Fibroblast of skin of right quadriceps (primary cell): ENCODE measurements at places on chromosomes 11 and 22.

GRCh38 chr11:64083398-64084080 lies 47.8 kb downstream of the FLRT1 start:
- DNase-seq: no peak

DNA sequence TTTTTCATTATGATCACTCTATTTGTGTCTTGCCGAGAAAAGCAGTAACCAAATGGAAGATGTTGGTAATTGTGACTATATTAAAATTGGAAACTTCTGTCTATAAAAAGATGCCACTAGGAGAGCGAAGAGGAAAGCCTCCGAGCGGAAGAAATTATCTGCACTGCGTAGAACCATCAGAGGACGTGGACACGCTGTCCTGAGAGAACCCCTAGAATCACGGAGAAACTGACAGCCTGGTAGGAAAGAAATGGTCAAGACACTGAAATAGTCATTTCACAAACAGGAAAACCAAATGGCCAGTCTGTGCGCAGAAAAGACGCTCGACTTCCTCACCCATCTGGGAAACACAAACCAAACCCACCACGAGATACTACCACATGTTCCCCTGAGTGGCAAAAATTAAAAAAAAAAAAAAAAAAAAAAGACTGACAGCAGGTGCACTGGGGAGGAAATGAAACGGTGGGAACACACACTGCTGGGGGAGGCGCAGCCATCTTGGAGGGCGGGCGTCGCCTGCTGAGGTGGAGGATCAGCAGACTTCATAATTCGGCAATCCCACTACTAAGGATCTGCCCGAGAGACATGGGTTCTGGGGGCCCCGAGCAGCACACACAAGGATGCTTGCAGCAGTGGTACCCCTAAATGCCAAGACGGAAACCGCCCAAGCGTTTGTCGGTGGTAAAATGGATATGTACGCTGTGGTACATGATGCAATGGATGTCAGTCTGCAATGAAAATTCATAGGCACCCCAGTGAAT lies 21.3 kb downstream of the IFITM10 start:
- peak; percentile 32 for DNase-seq

- DNase-seq: no peak
Measured at GRCh38 chr11:61683961-61684869, 4.0 kb downstream of the DAGLA start.

- DNase-seq: peak; percentile 8
Measured at GRCh38 chr11:124394408-124394807, 4.4 kb downstream of the OR8B3 start.

DNA sequence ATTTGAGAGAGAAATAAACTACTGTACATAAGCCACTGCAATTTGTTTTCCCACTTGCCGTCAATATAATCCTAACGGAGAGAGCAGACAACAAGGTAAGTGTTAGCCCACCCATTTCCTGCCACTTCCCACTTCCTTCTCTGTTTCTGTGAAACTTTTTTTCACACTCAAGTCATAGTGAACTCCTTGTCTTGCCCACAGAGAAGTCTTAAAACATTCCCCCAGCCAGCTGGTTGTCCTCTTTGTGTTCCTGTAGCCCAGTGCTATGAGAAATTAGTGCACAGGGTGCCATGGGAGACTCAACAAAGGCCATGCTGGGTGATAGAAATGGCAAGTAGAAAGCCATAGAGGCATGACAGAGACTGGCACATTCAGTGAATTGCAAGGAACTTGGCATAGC lies 208.6 kb downstream of the BLID start:
- DNase-seq: no peak

GRCh38 chr11:104783241-104783640 lies 115.0 kb downstream of the CASP12 start:
- DNase-seq: no peak

DNA sequence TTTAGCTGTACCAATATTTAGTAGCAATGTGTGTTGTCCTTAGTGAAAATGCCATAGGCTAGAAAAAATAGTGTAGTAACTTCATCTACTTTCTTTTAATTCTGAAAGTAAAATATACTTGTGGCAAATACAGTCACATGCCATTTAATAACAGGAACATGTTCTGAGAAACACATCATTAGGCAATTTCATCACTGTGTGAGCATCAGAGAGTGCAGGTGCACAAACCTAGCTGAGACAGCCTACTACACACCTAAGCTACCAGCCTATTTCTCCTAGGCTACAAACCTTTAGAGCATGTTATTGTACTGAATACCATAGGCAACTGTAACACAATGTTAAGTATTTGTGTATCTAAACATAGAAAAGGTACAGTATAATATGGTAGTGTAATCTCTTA lies 127.0 kb upstream of the PITPNB start:
- DNase-seq: no peak

GRCh38 chr22:20093418-20094196 lies 13.6 kb downstream of the DGCR8 start:
- DNase-seq: no peak

DNA sequence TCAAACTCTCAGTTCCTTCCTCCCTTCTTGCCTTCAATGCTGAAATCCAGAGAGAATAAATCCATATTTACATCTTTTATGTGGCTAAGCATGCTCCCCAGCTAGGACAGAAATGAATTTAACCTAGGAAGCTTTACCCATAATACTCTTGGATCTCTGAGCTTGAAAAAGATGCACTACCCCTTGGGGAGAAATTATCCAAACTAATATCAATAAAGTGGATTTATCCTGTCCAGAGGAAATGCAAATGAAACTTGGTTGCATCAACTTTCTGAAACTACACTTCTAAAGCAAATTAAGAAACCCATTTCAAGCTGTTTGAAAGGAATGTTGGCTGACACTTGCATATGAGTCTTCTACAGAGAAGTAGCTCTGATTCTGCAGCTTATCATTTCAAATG lies 347.9 kb downstream of the TTC28 start:
- DNase-seq: no peak

GRCh38 chr11:94840209-94840608 lies 72.1 kb downstream of the AMOTL1 start:
- DNase-seq: peak; percentile 17

- peak; percentile 94 for DNase-seq
Measured at GRCh38 chr11:118911880-118912741, 13.6 kb downstream of the BCL9L start.

DNA sequence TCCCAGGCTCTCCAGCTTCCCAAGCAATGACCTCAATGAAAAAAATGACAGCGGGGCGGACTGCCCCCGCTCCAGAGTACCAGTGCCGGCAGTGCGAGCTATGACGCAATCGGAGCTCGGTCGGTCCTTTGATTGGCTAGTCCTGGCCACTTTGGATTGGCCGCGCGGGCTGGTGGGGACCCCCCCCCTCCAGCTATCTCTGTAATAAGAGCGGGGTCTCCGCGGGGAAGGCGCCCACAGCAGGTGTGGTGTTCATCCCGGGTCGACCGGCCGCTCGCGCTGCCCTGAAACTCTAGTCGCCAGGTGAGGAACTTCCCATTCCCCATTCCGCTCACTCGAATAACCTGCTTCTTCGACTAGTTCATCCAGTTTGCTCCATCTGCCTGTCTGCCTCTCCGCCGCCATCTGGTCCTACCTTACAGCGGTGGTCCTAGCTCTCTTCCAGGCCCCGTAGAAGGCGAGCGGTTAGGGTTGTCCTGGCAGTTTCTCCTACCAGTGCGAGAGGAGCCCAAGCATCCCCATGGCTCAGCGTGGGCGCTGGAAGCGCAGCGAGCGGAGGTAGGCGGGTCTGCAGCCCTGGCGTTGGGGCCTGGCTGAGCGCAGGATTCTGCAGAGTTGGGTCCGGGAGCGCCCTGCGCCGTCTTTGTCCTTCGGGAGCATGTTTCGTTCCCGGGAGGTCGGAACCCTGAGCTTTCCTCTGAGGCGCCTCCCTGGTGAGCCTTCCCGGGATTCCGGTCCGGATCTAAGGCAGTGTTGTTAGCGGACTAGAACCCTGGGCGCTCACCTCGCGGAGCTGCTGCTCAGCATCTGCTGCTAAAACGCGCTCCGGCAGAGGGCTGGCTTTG lies at the start of gene CALCB:
CALCB (plus strand) TSS at position 233 of the 845 bp plus-strand sequence. CDS start 1,126 bp downstream, outside the sequence.
- DNase-seq: no peak

GRCh38 chr11:27907530-27907929 lies 200.4 kb downstream of the KIF18A start:
- DNase-seq: peak; percentile 52

DNA sequence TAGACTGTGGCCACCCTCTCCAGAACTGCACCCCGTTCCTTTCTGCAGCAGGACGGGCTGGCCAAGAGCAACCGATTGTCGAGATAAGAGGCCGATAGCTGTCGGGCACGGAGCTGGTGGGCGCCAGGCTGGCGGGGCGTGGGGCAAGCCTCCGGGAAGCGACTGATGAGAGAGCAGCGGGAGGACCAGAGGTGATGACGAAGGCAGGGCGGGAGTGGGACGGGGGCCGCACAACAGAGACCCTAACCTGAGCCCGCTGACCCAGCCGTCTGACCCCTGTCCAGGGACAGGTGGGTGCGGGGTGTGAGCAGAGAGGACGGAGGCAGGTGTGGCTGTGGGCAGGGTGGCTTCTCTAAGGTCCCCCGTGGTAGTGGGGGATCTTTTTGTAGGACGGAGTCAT lies 7.3 kb upstream of the BRSK2 start:
- DNase-seq: no peak

GRCh38 chr11:64629796-64630562 lies 39.0 kb downstream of the SLC22A12 start:
- DNase-seq: no peak

- no peak for DNase-seq
Measured at GRCh38 chr11:72759468-72759985, 7.3 kb upstream of the ARAP1 start.

DNA sequence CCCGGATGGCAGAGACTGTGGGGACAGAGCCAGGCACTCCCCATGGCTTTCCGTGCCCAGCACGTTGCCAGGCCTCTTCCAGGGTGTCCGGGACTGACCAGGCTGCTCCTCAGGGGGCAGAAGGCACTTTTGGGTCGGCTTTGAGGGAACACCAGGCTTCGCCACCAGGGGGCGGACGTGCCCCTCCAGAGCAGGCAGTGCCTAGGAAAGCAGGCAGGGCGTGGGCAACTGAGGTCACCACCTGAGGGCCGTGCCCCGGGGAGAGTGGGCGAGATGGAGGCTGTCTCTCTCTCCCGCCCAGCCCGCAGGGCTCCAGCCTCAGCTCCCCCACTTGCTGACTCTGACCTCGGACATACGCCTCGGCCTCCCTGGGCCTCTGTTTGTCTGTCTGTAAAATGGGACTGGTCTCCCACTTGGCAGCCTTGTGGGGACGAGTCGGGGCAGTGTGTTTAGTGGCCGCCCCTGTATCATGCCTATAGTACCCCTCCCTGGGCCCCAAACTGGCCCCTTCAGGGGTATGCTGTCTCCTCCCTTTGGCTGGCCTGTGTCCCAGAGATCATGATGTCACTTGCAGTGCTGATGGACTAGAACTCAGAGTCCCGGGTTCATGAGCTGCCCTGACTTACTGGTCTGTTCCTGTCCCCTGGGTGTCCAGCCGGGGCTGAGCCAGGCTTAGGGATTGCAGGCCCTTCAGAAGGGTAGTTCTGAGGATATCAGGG lies 4.4 kb upstream of the PRR5 start:
- peak; percentile 63 for DNase-seq

- DNase-seq: peak; percentile 35
Measured at GRCh38 chr11:22432291-22433093, 94.3 kb downstream of the SLC17A6 start.

- DNase-seq: no peak
Measured at GRCh38 chr22:48920776-48921241, 906.9 kb downstream of the BRD1 start.

DNA sequence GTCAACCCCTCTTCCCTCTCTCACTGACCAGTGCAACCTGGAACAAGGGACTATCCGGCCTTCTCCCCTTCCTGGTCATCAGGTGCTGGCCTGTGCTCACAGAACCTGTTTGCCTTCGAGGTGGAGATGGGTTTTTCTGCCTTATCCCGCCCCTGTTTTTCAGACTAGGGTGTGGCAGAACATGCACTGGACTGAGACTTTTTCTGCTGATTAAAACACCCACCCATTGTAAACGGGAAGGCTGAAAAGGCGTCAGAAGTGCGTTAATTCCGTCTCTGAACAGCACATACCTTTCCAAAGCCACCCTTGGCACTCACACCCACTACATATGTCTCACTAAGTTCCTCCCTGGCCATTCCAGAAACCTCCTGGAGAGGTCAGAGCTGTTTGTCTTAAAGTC lies 4.4 kb upstream of the B3GNT6 start:
- no peak for DNase-seq

- peak; percentile 81 for DNase-seq
Measured at GRCh38 chr22:40560551-40560950, 76.0 kb downstream of the MRTFA start.

- DNase-seq: peak; percentile 60
Measured at GRCh38 chr11:88414385-88414861, 76.9 kb upstream of the CTSC start.

- no peak for DNase-seq
Measured at GRCh38 chr11:15248749-15249148, 134.0 kb downstream of the INSC start.

- DNase-seq: no peak
Measured at GRCh38 chr11:95486979-95487378, 256.0 kb upstream of the SESN3 start.

- DNase-seq: no peak
Measured at GRCh38 chr11:61140416-61140815, 20.8 kb downstream of the VPS37C start.

DNA sequence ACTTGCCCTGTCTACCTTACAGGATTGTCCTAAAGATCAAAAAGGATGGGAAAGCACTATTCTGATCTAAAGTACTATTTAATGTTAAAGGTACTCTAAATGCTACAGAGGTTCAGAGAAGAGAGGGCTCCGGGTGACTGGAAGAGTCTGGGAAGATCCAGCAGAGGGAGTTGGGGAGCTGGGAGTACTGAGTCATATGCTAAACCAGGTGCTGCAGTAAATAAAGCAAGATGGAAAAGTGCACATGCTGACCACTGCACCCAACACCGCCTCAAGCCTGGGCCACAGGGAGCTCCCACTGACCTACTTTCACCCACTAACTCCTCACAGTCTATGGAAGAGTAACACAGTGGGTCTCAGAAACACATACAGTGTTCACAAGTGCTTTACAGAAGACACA lies 49.3 kb downstream of the WT1 start:
- peak; percentile 36 for DNase-seq

DNA sequence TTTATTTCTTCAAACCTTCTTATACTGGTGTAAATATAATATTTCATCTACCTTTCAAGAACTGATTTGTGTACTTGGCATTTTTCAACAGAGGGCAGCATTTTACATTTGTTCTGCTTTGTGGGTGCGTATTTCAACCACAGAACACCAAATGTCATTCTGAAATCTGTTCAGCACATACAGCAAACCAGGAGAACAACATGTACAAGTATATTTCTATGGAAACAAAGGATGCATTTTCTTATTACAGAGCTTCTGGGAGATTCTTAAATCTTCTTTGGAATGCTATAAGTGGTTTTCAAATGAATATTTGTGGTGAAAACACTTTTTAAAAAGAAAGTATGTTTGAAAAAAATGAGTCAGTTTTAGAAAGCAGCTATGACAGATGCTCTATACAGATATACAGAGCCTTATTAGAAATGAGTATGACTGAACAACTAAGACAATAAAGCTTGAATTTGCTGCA lies 946.0 kb downstream of the FAM181B start:
- DNase-seq: peak; percentile 80

DNA sequence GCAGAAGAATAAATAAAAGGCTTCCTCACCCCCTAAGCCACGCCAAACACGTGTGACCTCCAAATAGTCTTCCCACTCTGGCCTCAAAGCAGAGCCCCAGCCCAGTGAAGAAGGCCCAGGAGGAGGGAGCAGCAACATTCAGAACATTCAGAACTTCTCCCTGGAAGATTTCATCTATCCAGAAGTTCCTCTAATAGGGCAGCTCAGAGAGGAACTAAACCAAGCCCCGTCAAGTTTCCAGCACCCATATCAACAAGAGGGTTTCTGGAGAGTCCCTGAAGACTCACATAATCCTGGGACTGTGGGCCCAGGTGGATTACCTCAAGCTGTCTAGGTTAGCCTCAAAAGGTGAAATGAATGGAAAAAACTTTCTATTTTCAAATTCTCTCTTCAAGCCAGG lies 39.4 kb downstream of the PC start:
- DNase-seq: no peak
